Left cardiac atrium (tissue), 4 donors: ENCODE measurements at places on chromosomes 4 and X. TPM values are rescaled to one million over a fixed set of nuclear protein-coding genes. Genes with fewer than 3 reads are reported as not detected.

NAP1L2 gene
- total RNA-seq = 6.9 TPM

GPC4 gene
- total RNA-seq = 15.0 TPM

PUDP gene
- total RNA-seq = 21.2 TPM

SH2D1A gene
- total RNA-seq = 0.41 TPM

RHOXF2B gene
- not detected for total RNA-seq

REPS2 gene
- 13.7 TPM for total RNA-seq

COL25A1 gene
- 1.5 TPM for total RNA-seq

FAM9C gene
- total RNA-seq = not detected

PTTG2 gene
- total RNA-seq = 0.89 TPM

SYNPO2 gene
- total RNA-seq = 67.6 TPM

PABPC5 gene
- total RNA-seq = 1.2 TPM

VCX gene
- total RNA-seq = not detected

DACH2 gene
- total RNA-seq = not detected

GAGE1 gene
- not detected for total RNA-seq

GYPE gene
- total RNA-seq = 1.3 TPM

SOWAHD gene
- total RNA-seq = 0.16 TPM

PRKG2 gene
- 7.5 TPM for total RNA-seq

NPY2R gene
- 0.35 TPM for total RNA-seq

AADAT gene
- total RNA-seq = 1.5 TPM

SCLT1 gene
- total RNA-seq = 14.6 TPM

TLR3 gene
- 5.3 TPM for total RNA-seq

TRAM1L1 gene
- total RNA-seq = 0.91 TPM

NDP gene
- total RNA-seq = not detected

KDR gene
- 22.3 TPM for total RNA-seq
